ENCODE measurements at places on chromosomes 13 and 19.

DNA sequence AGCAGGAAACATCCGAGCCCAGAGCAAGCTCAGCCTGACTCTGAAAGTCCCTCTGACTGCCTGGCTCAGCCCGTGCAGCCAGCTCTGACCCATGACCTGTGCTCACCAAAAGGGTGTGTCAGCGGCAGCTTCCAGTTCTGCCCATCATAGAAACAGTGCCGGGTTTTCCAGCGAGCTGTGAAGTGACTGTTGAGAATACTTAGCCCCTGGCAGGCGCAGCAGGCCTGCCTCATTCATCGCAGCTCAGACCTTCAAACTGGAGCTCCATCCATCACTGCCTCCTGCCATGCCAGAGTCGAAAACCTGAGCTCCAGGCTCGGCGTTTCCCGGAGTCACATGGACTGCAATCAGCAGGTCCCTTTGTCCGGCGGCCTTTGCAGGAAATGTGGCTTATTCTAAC lies 16.3 kb upstream of the GSX1 start:
- no peak for DNase-seq

GRCh38 chr19:45607071-45608029 lies 5.3 kb upstream of the GPR4 start:
- peak; percentile 60 for DNase-seq

GRCh38 chr13:60220072-60220471 lies 56.3 kb upstream of the DIAPH3 start:
- no peak for DNase-seq

DNA sequence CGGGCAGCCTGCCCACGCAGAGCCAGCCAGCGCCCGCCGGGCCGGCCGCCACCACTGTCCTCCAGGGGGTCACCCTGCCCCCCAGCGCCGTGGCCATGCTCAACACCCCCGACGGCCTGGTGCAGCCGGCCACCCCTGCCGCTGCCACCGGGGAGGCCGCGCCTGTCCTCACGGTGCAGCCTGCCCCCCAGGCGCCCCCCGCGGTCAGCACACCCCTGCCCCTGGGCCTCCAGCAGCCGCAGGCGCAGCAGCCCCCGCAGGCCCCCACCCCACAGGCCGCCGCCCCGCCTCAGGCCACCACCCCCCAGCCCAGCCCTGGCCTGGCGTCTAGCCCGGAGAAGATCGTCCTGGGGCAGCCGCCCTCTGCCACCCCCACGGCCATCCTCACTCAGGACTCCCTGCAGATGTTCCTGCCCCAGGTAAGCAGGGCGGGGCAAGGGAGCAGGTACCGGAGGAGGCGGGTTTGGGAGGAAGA lies 32.3 kb upstream of the EHD2 start:
- no peak for DNase-seq

DNA sequence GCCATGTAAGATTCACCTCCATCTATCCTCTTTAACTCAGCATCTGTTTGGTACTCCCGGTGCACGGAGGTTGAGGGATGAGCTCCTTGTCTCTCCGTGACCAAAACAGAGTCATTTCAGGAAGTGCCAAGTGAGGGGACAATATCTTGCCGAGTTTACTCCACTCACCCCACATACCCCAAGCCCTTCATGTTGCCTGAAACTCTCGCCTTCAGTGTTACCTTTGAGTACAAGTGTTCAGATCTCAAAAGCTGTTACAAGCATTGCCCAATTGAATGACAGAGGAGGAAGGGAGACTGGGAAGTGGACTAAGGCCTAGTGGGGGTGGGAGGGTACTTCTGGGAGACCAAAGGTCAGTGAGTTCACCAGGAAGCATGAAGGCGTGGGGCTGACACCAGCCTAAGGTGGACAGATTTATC lies 6.0 kb upstream of the SIGLEC12 start:
- no peak for DNase-seq

DNA sequence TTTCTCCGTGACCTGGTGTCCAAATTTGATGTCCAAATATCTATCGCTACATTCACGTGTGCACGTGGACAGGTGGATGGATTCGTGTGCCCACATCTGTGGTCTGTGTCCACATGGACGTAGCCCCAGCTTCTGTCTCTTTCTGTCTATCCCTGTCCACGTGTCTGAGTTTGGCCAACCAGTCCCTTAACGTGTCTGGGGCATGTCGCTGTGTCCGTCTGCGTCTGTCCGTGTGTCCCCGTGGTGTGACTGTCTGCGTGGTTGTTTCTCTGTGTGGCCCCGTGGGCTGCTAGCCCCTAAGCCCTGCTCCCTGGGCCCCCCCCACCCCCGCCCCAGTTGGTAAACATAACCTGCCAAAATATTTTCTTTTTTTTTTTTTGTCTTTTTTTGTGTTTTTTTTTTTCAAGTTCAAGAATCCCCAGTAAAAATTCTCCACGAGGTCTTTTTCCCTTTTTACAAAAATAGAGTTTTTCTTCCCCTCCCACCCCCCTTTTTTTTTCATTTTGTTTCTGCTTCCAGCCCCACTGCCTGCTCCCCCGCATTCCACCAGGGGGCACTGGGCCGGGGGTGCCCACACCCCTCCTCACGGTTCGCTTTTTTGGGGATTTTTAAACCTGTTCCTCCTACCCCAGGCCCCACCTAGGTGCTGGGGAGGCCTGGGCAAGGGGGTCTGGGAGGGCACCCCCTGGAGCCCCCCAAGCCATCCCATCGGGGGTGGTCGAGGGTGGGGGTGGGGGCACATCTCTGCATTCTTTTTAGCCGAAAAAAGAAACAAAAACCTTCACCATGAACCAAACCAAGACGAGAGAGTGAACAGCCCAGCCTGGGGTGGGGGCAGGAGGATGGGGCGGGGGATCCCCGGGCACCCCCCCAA lies 18.3 kb downstream of the PRKCSH start:
- DNase-seq = no peak

GRCh38 chr13:57624565-57625435 lies 6.7 kb upstream of the PCDH17 start:
- DNase-seq = peak; percentile 56

GRCh38 chr19:13396250-13397080 lies 109.8 kb downstream of the CACNA1A start:
- peak; percentile 50 for DNase-seq

GRCh38 chr13:46403851-46404732 lies 17.0 kb upstream of the RUBCNL start:
- DNase-seq = no peak

DNA sequence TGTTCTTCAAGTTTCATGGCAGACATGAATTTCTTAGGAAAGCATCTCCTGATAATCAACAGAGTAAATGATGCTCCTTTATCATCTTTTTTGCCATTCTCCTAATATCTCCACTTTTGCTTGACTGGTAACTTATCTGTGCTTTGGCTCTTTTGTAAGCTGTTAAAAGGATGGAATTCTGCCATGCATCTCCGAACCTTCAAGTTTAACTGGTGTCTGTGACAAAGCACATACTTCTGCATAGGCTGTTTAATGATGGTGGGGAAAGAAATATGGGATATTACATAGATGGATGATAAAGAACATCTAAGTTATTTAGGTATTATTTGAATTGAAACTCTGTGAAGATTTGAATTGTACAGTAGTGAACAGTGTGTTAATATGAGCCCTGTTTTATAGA lies 866.9 kb upstream of the SLITRK1 start:
- DNase-seq = no peak

DNA sequence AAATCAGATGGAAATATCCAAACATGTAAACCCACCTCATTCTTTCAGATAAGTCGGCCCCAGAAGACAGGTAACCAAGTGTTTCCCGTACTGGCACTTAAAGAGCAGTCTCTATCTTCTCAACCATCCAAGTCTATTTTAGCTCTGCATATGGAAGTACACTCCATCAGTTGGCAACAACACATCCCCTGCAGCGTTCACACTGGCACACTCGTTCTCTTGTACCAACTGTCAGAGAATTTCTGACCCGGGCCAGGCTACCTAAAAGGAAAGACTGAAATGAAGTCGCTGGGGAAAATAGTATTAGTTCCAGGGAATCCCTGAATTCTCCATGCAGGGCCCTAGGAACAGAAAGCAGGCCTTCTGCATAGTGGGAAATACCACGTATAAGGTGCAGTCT lies 109.3 kb downstream of the RXFP2 start:
- no peak for DNase-seq

GRCh38 chr19:35553385-35554000 lies 8.1 kb downstream of the TMEM147 start:
- no peak for DNase-seq

DNA sequence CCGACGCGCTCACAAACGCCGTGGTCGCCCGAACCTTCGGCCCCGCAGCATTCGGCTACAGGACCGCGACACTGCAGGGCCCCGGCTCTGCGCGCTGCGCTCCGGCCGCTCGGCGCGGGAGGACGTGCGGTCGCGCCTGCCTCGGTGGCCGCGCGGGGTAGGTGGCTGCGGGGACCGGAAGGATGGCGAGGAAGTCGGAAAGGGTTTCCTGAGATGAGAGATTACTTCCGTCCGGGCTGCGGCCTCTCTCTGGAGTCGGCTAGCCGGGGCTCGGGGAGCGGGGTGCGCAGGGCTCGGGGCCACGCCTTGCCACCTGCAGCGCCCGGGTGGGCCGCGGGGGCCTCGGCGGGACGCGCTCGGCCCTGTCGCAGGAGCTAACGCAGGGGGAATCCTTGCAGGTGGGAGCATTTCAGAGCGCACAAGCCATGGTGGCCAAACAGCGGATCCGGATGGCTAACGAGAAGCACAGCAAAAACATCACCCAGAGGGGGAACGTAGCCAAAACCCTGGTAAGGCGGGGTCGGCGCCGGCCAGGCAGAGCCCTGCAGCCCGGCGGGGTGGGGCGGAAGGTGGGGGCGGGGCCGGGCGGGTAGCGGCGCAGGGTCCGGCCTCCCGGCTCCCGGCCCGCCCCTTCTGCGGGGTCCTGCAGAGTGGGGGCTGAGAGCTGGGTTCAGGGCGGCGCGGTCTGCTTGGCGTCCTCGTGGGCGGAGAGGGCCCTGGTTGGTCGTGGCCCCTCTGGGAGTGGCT lies at the start of gene SERP2:
SERP2 (plus strand) TSS at position 224 of the 747 bp plus-strand sequence; CDS start at position 426, 202 bp downstream.
- peak; percentile 70 for DNase-seq

DNA sequence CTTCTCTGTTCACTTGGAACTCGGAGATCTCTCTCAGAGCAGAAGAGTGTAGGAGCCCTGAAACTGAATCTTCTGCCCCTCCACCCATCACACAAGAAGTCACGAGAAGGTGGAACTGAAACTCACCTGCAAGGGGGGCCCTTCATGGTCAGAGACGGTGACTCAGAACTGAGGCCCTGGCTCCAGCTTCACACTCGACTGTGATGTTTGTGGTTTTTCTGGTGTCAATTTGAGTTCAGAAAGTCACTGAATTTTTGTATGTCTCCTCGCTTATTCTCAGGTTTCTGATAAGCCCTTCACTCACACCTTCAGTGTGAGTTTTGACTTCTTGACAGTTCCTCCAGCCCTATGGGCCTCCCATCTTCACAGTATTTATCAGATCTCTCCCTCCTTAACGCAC lies 23.1 kb downstream of the SIGLEC5 start:
- DNase-seq = no peak

- DNase-seq = no peak
These were observed 91.2 kb upstream of the FBXL3 start for GRCh38 chr13:77118134-77118533.

DNA sequence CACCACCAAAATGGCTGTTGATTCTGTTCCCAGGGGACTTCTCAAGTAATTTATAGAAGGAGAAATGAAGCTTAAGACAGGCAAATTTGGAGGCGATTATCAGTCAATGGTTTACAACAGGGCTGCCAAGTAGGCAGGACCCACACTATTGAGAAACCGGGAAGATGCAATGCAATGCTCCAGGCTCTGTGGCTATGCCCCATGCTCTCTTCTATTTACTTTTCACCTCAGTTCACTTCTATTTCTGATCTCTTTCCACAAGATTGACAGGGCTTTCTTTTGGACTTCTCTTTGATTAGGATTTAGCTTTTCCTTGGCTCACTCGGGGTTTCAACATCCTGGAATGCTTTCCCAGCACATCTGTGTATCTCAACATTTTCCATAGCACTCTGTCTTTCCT lies 12.7 kb upstream of the RCBTB2 start:
- DNase-seq = no peak

- no peak for DNase-seq
These were observed 21.8 kb downstream of the CCNA1 start for GRCh38 chr13:36454121-36454520.

DNA sequence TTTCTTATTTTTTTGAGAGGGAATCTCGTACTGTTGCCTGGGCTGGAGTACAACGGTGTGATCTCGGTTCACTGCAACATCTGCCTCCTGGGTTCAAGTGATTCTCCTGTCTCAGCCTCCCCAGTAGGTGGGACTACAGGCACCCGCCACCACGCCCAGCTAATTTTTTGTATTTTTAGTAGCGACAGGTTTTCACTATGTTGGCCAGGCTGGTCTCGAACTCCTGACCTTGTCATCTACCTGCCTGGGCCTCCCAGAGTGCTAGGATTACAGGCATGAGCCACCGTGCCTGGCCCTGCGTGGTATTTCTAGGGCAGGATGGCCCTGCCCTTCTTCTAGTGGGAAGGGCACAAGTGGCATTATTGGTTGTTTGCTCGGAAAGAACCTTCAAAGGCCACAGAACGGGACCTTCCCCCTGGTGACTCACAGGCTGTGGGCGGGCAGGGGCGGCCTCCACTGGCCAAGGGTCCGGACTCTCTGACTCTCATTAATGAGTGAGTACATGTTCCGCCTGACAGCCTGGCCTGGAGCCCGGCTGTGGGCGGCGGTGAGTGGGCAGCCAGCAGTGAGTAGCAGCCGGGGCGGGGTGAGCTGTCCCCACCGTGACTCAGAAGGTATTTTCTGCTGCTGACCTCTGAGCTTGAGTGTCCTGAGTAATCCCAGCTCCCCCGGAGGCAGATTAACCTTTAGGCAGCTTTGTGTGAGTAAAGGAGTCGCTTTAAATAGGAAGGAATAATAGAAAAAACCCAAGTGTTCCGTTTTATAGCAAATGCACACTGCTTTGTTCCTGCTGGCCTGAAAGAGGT lies 5.1 kb downstream of the DOT1L start:
- DNase-seq = peak; percentile 70

GRCh38 chr13:46119883-46120614 lies 15.2 kb upstream of the CPB2 start:
- no peak for DNase-seq

DNA sequence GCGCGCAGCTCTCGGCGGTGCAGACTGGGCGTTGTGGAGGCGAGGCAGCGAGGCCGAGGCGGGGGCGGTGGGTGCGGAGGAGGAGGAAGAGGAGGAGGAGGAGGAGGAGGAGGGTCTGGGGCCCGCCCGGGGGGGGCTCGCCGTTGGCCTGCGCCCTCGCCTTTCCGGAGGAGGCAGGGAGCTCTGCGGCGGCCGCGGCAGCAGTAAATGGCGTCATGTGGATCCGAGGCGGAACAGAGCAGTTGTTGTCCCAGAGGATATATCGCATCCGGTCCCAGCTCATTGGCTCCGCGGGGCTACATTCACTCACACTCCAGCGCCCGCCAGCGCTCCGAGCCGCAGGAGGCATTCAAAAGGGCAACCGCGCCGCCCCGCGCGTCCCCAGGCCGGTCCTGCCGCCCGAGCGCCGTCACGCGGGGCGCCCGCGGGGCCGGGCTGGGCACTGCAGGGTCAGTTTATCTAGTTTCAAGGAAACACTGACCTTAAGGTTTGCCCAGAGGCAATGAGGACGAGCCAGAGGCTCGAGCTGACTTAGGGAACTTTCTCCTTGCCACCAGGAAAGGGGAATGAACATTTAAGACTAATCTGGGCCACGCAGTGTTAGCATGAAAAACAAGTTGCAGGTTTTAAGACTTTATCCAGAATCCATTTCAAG lies at the start of gene SPRY2:
SPRY2 (minus strand) TSS at position 26 of the 655 bp plus-strand sequence. CDS start 3,421 bp downstream, outside the sequence.
- DNase-seq = peak; percentile 95
